Substantia nigra (tissue), 51 donors: ENCODE measurements at places on chromosomes 3 and 15.

GRCh38 chr3:132637590-132637989 is 22.0 kb downstream of the ACAD11 start:
- no peak for DNase-seq

GRCh38 chr3:55796533-55796932 is 309.4 kb upstream of the WNT5A start:
- DNase-seq = no peak

GRCh38 chr3:106010829-106011228 is 142.0 kb upstream of the CBLB start:
- DNase-seq = no peak

- no peak for DNase-seq
Measured at GRCh38 chr15:70579766-70580165, 183.6 kb downstream of the UACA start.
